ENCODE measurements at places on chromosomes 1 and 21.

DNA sequence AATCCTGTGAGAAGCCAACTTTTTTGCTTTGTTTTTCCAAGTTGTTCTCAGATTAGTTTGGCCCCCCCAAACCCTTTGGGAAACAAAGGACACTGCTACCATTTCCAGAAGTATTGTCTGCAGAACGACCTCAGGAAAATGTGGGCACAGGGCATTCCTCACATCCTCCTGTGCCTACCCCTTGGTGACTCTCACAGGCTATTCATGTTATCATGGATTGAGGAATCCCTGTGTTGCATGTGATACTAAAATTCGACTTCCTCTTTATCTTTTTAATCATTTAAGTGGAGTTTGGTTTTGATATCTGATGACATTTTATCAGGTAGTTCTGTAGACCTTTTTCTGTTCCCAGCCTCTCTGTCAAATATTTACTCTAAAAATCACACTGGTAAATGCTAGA is 184.5 kb downstream of the FASLG start:
- DNase-seq: no peak

- no peak for DNase-seq
Measured at GRCh38 chr1:110259770-110260169, 49.7 kb downstream of the KCNC4 start.

GRCh38 chr1:55399346-55399745 is 184.2 kb upstream of the USP24 start:
- DNase-seq: no peak

DNA sequence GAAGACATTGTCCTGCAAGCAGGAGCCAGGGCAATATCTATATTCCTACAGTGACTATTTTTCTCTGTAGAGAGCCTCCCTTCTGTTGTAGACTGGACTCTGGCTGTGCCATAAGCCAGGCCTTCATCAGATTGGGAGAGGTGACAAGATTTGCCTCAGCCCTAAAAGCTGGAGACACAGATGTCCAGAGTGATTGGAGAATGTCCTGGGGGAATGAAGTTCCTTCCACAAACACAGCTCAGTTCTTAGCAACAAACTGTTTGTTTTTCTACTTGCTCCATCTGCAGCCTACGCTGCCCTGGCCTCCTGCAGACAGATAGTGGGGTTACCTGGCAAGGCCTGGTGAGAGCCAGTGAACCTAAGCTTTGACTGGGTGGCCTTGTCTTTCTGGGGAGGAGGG is 29.9 kb upstream of the SNX27 start:
- DNase-seq: no peak

- DNase-seq: no peak
Measured at GRCh38 chr1:60809204-60809980, 273.0 kb upstream of the NFIA start.

DNA sequence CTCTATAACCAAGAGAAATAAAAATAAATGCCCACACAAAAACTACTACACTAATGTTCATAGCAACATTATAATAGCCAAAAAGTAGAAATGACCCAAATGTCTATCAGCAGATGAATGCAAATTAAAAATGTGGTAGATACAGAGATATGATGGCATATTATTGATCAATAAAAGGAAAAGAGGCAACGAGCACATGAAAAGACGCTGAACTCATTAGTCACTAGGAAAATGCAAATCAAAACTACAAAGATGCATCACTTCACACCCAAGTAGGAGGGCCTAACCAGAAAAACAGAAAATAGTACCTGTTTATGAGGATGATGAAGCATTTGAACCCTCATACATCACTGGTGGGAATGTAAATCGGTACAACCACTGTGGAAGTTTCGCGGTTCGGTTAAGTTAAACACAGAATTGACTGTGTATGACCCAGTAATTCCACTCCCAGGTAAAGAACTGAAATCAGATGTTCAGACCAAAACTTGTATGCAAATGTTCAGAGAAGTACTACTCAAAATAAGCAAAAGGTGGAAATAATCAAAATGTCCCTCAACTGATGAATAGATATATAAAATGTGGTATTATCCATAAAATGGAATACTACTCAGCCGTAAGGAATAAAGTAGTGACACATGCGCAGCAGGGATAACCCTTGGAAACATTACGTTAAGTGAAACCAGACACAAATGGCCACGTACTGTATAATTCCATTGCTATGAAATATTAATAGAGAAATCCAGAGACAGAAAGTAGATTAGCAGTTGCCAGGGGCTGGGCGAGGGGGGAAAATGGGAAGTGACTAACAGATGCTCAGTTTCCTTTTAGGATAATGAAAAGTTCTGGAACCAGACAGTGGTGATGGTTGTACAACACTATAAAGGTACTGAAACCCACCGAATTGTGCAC is 3.1 kb downstream of the USP48 start:
- no peak for DNase-seq

GRCh38 chr1:115326419-115326818 is 11.6 kb downstream of the NGF start:
- no peak for DNase-seq

Data from NCI-H1694 treated with DMSO at 0.1 percent for 48 hours (cell line).